Activated CD4-positive, alpha-beta T cell treated with anti-CD3 and anti-CD28 coated beads, Interleukin-2, Interleukin-4, amounts not matched to agents 100 ng/mL and 50 ng/mL, durations not matched to agents 16 hours and 8 hours (primary cell): ENCODE measurements at places on chromosomes 13 and 19.

DNA sequence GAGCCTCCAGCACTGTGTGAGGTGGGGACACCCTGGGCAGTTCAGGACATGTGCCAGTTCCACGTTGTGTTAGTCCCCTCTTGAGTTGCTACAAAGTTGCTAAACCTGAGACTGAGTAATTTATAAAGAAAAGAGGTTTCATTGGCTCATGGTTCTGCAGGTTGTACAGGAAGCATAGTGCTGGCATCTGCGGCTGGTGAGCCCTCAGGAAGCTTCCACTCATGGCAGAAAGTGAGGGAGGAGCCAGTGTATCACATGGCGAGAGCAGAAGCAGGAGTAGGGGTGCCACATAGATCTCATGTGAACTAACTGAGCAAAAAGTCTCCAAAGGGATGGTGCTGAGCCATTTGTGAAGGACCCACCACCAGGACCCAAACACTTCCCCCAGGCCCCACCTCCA, 33.2 kb downstream of the TRPM4 start:
- DNase-seq = no peak

DNA sequence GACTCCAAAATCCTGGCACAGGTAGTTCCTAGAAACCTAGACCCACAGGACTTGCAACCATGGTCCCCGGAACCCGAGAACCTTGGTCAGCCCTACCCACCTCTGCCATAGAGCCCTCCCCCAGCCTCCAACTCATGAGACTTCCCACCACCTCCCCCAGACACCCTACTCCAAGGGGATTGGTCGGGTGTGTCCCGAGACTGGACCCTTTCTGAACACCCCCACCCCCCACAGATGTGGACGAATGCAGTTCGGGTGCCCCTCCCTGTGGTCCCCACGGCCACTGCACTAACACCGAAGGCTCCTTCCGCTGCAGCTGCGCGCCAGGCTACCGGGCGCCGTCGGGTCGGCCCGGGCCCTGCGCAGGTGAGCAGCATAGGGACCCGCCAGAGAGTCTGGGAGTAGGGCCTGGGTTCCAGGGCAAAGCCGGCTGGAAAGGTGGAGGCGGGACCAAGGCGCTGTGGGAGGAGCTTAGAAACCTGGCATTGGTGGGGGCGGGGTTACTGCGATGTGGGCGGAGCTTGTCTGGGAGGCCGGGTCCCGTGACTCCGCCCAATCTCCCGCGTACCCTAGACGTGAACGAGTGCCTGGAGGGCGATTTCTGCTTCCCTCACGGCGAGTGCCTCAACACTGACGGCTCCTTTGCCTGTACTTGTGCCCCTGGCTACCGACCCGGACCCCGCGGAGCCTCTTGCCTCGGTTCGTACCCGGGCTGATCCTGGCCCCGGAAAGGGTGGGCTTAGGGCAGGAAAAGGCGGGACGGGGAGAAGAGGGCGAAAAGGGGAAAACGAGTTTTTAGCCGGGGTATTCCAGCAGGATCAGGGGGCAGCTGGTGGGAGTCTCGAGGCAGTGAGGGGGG, 11.9 kb downstream of the LTBP4 start:
- DNase-seq = peak; percentile 77

GRCh38 chr13:26787961-26788360, 27.4 kb upstream of the GPR12 start:
- no peak for DNase-seq

- peak; percentile 36 for DNase-seq
Measured at GRCh38 chr19:3556978-3557460, 367 bp downstream of the MFSD12 start.

DNA sequence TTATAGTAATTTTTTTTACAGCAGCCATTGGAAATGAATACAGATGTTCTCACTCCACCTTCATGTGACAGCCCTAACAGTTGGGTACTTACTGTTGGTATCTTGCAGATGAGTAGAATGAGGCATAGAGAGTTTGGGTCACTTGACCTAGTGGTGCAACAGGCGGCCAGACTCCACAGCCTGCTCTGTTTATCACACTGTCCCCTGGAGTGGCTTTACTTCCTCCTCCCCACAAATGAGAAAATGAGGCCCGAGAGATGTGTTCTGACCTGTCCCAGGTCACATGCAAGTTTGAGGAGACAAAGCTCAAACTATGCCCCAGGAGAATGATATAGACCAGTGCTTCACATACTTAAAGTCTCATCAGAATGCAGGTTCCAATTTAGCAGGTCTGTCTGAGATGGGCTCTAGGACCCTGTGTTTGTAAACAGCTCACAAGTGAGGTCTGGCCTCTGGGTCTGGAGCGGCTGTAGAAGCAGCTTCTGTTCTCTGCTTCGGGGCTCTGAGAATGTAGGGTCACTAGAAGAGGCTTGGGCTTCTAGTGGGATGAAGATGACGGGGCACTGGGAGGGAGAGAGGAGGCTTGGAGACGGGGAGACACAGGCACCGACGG, 37.4 kb upstream of the RCBTB2 start:
- no peak for DNase-seq

GRCh38 chr13:26557051-26557392, 461 bp upstream of the WASF3 start:
- DNase-seq = no peak

GRCh38 chr19:1258707-1259205, 10.4 kb downstream of the MIDN start:
- DNase-seq = no peak

DNA sequence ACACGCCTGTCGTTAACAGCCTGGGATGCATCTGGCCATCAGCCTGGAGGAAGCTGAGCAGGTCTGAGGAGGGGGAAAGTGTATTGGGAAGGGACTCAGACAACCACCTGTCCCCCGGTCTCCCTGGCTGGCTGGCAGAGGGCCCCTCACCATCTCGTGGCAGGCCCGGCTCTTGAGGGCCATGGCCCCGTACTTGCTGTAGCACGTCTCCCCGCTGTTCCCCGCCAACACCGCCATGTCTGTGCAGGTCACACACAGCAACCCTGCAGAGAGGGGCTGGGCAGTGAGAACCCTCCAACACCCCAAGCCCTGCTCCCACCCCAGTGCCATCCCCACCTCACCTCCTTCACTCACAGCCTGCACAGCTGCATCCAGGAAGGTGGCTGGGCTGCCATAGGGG, 4.0 kb downstream of the TRMT1 start:
- no peak for DNase-seq

DNA sequence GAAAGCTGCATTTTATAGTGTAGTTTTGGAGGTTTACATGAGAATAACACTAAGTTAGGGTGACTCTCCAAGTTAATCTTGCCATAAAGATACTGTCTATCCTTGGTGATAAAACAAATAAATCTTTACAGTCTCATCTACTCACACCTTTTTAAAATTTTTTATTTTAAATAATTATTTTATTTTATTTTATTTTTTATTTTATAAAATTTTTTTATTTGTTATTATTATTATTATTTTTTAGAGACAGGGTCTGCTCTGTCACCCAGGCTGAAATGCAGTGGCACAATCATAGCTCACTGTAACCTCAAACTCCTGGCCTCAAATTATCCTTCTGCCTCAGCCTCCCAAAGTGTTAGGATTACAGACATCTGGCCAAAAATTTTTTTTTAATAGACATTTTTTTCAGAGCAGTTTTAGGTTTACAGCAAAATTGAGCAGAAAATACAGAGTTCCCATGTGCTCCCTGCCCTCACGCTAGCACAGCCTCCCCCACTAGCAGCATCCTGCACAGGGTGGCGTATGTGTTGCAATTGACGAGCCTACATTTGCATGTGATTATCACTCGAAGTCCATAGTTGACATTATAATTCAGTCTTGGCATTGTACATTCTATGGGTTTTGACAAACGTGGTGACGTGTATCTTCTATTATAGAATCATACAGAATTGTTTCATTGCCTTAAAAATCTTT, 41.0 kb downstream of the RASL11A start:
- DNase-seq = no peak

- DNase-seq = peak; percentile 37
Measured at GRCh38 chr19:47729799-47730520, 15.4 kb upstream of the NOP53 start.

DNA sequence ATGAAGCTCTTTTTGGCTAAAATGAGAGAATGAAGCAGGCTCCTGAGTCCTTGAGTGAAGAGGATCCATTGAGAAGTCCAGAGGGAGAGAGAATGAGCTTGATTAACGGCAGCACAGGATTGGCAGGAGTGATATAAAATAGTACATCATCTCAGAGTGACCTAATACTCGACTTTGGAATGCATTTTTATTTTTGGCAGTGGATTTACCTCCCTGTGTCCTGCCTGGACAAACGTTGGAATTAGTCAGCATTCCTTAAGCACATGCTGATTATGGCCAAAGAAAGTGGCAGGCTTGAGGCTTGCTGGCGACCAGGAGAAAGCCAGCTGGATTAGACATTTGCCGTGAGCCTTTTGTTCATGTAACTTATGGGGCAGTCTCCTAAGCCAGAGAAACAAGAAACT, 22.9 kb downstream of the LRCH1 start:
- no peak for DNase-seq

- DNase-seq = no peak
Measured at GRCh38 chr13:73738626-73739025, 395.6 kb downstream of the KLF12 start.

DNA sequence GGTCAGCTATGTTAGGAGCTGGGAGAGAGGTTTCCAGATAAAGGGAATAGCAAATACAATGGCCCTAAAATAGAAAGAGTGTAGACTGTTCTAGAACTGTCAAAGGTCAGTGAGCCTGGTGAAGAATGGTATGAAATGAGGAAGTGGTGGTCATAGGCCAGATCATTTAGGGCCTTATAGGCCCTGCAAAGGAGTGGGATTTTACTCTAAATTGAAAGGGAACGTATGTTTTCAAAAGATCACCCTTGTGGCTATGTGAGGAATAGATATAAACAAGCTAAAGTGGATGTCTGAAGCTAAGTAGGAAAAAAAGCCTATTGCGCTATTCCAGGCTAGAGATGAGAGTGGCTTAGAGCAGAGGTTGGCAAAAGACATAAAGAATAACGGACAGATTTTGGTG, 70.7 kb upstream of the TDRD3 start:
- DNase-seq = no peak

DNA sequence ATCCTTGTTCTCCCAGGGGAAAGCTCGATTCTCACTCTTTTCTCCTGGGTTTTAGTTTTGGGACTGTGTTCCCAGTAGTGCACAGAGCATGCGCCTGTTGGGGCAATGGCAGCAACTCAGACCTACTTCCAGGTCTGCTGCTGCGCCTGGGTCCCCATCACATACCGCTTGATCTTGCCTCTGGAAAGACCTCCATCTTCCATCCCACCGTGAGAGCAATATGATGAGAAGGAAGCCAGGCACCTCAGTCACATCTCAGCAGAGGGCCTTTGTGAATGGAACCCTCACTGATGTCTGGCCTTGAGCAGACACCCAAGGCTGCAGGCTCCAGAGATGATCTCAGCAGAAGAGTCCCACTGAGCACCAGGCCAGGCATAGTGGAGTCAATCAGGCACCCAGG, 176.8 kb upstream of the ZNF507 start:
- DNase-seq = no peak

DNA sequence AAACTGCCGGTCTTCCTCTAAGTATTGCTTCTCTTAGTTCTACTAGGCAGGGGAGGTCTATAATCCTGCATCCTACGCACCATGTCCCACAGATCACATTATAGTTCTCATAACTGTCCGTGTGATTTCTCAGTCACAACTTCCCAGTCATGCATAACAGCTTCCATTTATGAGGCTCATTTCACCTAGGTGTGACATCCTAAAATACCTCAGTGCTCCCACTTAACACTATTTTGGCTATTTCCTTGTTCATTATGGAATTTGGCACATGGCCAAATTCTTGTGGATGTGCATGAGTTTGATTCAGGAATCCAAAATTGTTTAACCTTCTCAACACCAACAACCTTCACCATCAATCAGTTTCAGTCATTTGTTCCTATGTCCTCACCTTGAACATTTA, 989.9 kb downstream of the OLFM4 start:
- no peak for DNase-seq

DNA sequence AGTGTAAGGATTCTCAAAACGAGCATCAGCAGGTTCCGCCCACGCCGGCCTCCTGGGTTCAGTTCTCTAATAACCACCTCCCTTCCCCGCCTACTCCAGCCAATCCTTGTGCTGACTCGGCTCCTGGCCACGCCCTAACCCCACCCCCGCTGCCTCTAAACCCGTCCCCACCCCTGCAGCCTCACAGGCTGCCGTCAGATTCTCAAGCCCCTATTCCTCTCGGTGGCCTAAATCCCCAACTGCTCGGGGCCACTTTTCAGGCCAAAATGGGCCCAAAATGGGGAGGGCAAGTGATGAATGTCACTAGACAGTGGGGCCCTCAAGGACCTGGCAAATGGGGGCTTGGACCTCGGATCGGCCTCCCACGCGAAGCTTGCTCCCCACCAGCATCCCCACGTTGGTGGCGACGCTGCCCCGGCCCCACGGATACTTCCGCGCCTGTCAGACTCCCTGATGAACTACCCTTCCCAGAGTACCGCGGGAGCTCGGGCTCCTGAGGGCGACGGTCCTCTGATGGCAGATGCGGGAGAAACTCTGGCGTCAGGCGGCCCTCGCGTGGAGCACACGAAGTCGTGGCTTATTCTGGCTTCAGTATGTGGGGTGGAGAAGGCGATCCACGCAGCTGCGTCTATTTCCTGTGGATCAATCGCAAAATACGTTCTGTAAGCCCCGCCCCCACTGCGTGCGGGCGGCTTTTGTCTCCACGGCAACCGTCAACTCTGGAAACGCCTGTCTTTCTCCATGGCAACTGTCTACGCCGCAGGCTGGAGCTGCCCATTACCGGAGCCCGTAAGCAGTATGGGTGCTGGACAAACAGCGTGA, 24.8 kb downstream of the ZNF473 start:
- peak; percentile 53 for DNase-seq

- no peak for DNase-seq
Measured at GRCh38 chr19:46674416-46675178, 13.6 kb upstream of the DACT3 start.

DNA sequence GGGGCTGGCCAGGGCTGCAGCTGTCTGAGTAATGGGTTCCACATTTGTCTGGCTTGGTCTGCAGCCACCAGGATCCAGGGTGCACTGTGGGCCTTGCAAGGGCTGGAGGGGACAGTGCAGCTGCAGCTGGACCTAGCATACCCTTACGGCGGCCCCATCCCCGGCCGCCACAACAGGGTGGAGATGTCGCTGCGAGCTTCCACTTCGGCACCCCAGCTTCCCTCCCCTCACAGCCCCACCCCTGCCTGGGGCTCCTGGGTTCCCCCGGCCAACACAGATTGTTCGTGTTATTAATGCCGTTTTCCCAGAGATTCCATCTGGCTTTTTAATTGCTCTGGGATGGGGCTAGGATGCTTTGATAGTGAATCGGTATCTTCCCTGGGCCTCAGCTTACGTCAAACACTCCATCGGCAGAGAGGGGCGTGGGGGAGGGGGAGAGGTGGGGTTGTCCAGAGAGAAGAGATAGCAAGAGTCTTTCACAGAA, 5.8 kb downstream of the CEBPA start:
- no peak for DNase-seq

GRCh38 chr19:43454031-43454430, 11.4 kb downstream of the LYPD3 start:
- DNase-seq = no peak

- DNase-seq = no peak
Measured at GRCh38 chr13:52345631-52346251, 60.2 kb downstream of the THSD1 start.

- DNase-seq = no peak
Measured at GRCh38 chr13:101481421-101481820, 28.9 kb downstream of the ITGBL1 start.
